ENCODE measurements at places on chromosomes 2 and 18. TPM values are rescaled to one million over a fixed set of nuclear protein-coding genes. Genes with fewer than 3 reads are reported as not detected.

GRCh38 chr2:168736649-168737445, 65.6 kb upstream of the NOSTRIN start:
- no peak for DNase-seq

GRCh38 chr2:234292962-234293243, 204.0 kb downstream of the ARL4C start:
- DNase-seq: no peak

DNA sequence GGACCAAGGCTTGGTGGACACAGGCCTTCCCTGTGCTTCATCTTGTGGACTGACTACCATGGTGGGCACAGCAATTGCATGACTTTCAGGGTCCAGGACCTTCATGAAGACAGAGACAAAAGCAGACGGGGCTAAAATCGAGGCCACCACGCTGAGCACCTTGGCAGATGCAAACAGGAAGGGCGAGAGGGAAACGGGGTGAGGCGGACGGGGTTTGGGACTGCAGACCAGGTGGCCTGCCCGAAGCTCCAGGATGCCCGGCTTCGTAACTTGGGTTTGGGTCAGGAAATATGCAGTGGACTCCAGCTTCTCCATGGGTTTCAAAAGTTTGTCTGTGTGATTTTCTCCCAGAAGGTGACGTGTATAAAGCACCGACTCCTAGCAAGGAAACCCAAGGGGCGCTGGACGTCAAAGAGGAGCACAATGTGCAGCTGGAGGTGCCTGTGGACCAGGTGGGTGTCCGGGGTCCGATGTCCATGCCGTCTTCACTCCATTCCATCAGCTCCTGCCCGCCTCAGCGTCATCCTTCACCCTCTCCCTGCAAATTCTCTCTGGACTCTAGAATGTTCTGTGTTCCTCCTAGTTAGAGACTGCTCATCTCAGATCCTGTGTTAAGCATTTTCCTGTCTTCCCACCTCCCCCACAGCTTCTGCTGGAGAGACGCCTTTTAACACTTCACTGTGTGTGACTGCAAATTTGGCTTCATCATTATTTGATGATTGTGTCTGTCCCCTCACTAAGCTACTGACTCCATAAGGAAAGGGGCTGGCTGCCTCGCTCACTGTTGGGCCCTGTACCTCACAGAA, 65.8 kb downstream of the DCDC2C start:
- no peak for DNase-seq

DNA sequence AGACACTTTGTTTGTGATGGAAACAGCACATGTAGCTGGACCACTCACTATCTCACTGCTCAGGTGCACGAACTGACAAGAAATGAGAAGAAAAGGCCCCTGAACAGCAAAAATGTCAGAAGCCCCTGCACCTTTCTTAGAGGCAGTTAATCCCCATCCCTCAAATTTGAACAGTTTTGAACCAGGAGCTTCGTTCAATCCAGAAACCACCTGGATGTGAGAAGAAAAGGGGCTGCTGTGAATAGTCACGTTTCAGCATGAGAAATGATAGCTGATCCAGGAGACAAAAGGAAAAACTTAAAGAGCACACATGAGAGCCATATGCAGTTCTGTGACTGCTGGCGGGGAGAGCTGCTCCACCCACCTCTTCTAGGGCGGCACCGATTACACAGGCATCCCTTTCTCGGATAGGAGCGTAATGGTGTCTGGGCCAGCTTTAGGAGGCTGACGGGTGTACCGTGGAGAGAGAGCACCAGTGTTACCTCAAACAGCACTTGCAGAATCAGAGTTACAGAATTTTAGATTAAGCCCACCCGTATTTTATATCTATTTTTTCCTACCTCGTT, 117.0 kb upstream of the EML6 start:
- no peak for DNase-seq

DNA sequence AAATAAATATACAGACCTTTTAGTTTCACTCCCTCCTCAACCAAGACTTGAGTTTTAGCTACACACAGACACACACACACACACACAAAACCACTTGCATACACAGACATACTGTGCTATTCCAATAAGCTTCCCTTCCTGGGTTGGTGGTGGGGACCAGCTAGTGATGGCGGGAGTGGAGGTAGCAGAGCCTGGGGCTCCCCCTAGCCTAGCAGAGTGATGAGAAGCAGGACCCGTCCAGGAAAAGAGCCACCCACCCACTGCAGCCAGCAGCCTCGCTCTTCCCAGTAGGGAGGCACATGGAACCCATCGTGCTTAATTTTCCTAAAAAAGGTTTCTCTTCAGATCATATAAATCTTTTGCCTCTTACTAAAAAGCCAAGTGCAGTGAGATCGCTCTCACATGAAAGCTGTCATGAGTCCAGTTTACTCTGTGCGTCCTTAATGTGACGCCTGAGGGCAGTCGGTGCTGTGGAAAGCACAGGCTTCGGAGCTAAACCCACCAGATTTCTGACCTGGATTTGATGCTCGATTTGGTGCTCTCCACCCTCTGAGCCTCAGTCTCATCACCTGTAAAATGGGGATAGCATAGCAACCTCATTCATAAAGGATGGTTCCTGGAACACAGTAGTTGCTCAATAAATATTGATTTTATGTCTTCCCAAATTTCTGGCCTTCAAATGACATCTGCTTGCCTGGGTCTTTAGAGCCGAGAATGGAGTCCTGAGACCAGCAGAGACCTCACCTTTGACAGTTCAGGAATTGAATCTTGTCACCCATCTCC, 60.1 kb upstream of the YWHAQ start:
- no peak for DNase-seq

DNA sequence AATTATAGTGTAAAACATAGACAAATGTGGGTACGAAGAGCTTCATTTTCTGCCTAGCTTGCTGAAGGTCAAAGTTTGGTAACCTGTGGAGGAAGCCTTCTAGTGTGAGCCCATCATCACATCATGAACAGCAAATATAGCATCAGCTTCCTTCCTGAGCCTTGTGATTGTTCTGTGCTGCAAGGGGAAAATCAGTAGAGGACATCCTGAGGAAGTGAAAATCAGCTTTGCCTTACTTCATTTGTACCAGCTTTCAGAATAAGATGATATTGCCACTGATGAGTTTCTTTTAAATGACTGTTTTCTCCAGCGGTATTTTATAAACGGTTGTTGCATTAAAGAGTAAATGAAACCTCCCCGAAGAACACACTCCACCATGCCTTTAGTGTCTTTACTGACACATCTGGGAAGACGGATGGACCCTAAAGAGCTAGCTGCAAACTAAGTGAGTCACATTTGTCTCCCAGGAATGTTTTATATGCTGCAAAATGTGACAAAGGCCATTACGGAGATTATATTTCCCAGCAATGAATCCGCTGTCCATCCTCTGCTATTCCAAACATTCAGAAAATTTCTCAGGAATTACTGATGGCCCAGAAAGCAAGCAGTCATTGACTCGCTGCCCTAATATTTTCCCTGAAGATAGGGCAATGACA, 1272.8 kb downstream of the SUCLG1 start:
- no peak for DNase-seq

DNA sequence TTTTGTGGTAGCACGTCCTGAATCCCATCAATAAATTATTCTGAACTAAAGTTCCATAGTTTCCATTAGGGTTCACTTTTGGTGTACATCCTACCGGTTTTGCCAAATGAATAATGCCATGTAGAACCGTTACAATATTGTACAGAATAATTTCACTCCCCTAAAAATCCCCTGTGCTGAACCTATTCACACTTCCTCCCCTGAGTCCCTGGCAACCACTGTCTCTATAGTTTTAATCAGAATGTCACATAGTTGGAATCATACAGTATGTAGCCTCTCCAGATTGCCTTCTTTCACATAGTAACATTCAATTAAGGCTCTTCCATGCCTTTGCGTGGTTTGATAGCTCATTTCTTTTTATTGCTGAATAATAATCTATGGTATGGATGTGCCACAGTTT, 9.6 kb upstream of the CASP8 start:
- DNase-seq: no peak

GRCh38 chr2:1563943-1564891, 151.0 kb downstream of the TPO start:
- DNase-seq: no peak

DNA sequence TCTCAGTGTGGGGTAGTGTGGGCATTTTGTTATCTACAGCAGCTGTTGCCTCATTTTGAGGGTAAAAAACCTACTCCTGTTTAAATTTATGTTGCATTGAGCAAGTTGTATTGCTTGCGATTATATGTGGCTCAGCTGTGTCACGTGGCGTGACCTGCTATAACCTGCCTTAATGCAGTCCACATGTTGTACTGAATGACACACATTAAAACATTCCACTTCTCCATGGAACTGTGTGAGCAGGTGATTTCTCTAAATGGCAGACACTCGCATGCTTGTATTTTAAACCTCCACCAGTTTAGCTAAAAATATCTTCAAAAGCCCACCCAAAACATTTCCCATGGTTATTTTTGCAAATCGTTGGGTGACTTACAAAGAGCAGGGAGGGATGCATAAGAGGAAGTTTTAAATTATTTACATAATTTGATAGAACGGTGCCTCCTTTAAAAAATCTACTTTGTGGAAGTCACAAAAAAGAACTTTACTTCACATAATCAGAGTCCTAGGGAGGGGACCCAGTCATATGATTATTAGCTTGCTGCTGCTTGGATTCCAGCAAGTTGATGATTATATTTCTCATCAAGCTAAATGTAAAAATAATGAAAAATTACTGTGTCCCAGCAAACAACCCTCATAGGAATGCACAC, 163.3 kb upstream of the ZEB2 start:
- DNase-seq: no peak

DNA sequence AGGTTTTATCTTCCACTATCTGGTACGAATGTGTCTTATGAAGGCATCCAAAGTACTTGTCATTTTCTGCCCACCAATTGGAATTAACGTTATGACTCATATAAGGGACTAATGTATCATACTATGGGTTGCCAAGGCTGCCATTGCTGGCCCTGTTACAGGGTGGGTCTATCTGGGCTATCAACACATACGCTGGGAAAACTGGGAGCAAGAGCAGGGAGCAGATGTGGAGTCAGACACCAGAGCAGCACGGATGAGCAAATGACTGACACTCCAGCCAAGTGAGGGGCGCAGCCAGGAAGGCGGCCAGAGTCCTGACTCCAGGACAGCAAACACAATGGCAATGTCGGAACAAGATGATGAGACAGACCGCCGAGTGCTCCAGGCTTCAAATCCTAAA, 145.9 kb downstream of the COPS8 start:
- DNase-seq: no peak

GRCh38 chr18:26765498-26765897, 100.0 kb downstream of the AQP4 start:
- no peak for DNase-seq

The TNFAIP6 gene
- not detected for total RNA-seq

The APLF gene
- total RNA-seq: 4.4 TPM

The PPP3R1 gene
- 53.4 TPM for total RNA-seq

Measured in glutamatergic neuron (in vitro differentiated cells).